ENCODE measurements at places on chromosomes 13 and 19.
A peak's percentile ranks its signal among the peaks of the same experiment; 100 is the strongest.

DNA sequence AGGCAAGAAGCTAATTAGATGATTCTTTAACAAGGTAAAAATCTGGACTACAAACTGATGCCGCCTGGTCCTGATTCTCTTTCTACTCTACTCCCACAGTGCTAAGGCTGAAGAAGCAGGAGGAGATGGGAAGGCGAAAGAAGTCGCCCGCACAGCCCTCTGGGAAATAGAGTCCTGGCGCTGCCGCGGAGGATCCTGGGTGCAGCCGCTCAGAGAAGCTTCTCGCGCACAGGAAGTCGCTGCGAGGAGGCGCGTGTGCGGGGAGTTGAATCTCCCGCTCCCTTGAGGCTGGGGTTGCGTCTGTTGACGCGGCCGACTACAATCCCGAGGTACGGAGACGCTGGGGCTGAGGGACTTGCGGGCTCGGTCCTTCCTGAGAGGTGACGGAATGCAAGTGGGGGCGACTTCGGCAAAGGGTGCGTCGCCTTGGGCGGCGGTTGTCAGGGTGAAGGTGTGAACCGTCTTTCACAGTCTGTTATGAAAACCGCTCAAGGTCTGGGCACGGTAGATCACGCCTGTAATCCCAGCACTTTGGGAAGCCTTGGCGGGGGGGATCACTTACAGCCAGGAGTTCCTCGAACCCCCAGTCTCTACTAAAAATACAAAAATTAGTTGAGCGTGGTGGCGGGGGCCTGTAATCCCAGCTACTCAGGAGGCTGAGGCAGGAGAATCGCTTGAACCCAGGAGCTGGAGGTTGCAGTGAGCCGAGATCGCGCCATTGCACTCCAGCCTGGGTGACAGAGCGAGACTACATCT is at the start of gene ZNF473:
ZNF473 (plus strand) TSS at position 212 of the 756 bp plus-strand sequence. CDS start 5,078 bp downstream, outside the sequence.
- peak; percentile 99 for DNase-seq

GRCh38 chr13:89150362-89150761 is 1479.2 kb downstream of the SLITRK5 start:
- no peak for DNase-seq

DNA sequence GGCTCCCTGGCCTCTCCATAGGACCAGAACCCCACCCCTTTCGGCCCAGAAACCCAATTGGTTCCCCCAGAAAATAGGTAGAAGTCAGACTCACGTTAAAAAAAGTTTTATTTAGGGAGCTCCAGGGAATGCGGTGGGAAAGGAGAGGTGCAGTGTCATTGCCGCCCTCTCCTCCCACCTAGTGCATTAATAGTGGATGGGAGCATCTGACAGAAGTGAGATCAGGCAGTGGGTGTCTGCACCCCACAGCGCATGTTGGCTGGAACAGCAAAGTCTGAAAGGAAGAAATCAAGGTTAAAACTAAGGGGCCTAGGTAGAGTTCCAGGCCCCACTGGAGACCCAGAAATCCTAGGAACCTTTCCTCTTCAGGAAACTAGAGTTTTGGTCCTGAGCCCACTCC is 2.1 kb upstream of the PHLDB3 start:
- no peak for DNase-seq

DNA sequence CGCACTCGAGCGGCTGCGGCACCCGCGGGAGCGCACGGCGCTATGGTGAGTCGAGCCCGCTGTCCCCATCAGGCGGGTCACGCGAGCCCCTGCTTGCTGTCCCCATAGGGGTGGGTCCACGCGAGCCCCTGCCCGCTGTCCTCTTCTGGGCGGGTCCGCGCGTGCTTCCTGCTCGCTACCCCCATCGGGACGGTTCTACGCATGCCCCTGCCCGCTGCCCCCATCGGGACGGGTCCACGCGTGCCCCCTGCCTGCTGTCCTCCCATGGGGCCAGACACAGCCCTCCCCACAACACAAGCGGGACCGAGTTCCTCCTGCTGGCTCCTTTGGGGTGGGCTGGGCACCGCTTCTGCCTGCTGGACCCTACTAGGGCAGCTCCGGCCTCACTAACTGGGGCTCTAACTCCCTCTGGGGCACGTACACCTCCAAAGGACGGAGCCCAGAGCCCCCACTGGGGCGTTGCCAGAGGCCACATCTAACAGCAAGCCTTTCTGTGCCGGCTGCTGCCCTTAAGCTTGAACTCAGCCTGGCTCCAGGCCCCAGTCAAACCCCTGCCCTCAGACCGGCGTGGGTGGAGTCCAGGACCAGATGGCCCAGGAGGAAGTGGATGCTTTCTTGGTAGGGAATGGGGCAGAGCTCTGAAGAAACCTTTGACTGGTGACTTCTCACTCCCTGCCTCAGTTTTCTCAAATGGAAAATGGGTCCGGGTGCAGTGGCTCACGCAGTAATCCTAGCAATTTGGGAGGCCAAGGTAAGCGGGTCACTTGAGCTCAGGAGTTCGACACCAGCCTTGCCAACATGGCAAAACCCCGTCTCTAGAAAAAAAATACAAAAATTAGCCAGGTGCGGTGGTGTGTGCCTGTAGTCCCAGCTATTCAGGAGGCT is 722 bp downstream of the COLGALT1 start:
- DNase-seq, result peak; percentile 83

GRCh38 chr19:7917267-7918061 is 2.7 kb upstream of the SNAPC2 start:
- DNase-seq, result peak; percentile 70

DNA sequence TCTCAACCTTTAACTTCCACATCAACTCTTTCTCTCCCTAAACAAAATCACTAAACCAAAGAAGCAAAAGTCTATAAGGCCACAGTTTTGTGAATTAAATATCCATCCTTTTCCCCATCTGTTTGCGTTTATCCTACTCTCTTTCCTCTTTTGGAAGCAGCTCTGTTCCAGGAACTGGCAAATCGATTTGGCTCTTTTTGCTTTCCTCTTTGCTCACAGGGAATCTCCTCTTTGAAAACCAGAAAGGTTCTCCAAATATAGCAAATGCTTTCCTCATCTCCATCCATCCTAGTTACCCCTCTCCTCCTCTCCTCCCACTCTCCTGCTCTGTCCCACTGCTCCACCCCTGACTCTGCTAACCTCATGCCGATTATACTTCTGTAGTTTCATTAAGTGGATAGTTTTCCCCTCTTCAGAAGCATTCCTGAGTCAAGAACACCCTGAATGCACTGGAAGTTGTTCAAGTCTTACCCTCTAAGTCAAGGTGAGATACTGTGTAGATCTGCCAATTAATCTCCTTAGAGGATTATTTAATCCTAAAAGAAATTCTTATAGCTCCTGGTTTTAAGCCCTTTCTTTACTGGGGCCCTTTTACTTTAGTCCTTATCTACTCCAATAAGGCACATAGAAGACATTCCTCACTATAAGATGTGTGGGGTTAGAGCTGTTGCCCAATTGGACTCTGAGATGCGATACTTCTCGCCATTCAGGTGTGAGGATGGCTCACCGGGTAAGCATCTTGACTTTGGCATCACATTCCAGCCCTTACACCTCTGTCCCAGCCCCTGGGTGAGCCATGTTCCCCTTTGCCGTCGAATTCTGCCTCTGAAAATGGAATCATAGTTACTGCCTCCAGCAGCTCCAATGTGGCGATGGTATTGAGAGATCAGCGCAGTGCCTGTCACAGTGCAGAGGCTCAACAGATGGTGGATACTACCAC is 67.6 kb downstream of the COL4A2 start:
- peak; percentile 51 for DNase-seq
